Retinal pigment epithelial cell (primary cell): ENCODE measurements at places on chromosomes 5 and 9.

DNA sequence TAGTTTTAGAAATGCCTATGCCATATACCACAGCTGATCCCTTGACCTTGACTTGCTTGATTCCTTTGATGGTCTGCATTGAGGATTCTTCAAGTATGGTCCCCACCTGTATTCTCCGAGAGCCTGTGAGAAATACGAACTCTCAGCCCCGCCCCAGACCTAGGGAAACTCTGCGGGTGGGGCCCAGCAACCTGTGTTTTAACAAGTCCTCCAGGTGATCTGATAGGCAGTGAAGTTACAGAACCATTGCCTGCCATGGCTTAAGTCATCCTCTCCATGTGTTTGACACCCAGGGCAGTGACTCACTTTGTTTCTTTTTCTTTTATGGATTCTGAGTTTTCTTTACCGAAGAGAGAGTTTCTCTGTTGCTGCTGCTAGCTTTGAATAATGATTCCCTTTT is 18.5 kb downstream of the FRMPD1 start:
- no peak for DNase-seq

DNA sequence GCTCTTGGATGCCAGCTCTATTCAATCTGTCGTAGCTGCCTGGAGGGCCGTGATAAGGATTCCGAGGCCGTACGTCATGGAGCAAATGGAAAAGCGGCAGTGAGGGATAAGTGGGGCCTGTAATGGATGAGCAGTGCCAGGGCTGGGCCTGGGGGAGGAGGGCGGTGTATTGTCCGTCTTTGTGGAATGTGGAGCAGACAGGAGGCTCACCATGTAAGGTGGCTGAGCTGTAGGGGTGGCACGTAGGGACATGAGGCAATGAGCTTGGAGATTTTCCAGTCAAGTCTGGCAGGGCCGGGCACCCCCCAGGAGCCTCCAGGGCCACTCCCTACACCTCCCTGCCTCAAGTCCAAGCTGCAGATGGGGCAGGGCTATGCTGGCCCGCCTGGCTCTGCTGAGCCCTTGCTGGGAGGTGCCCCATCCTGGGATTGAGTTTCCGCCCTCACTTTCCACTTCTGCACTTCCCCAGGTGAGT is 29.2 kb downstream of the NCS1 start:
- no peak for DNase-seq

DNA sequence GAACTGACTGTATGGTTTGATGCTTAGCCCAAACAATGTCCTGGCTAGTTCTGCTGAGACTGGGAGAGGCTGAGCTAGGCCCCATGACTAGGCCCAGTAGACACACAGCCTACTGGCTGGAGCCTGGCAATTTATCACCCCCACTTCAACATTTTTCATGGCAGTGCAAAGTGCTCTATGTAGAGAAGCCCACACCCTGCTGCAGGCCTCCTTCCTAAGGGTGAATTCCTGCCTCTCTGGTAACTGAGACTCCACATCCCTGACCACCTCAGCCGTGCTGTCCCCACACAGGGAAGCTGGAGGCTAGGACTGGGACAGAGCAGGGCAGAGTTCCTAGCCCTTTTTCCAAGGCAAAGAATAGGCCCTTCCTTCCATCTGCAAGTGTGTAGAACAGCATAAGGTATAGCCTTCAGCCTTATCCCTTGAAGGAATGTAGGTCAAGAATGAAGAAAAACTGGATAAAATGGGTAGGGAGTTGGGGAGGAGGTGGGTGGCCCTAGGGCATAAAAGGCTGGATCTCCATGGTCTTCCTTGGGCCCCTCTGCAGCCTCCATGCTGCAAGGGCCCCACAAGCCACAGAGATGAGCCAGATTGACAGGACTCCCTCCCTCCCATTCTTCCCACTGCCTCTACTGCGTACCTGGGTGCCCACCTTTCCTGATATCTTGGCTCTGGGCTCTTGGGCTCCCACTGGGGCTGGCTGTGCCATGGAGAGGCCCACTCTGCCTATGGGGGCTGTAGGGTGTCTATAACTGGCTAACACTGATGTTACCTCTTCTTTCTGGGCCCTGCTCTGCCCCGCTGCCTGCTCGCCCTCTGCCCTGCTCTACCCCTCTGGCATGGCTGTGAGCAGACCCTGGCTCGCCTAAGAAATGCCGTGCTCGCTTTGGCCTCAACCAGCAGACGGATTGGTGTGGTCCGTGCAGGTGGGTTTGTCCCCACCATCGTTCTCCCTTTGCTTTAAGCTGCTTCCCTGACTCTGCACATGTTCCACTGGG is 29.8 kb downstream of the TCF7 start:
- no peak for DNase-seq

- no peak for DNase-seq
These were observed 148.3 kb downstream of the ESM1 start for GRCh38 chr5:54837093-54837492.

DNA sequence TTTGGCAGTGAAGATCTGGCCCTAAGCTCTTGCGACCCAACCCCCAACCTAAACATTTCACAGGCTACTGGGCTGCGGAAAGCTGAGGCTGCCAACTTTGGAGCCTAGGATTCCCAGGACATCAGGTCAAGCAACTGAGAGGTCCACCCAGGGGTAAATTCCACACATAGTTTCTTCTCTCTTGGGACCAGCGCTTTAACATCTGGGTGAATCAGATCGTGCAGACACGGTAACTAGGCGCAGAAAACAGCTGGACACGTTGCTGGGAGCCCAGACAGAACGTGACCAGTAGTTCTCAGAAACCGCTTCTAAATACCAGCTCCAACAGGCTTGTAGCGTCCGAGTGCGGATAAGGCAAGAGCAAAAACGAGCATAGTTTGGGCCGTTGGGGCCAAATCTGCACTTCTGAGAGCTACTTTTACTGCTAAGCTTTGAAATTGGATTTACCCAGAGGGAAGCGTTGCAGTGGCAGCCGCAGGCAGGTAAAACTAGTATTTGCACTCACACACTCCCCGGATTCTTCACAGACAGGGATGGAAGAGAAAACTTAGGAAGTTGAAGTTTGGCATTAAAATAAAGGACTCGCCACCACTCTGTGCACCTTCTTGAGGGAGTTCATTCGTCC is 11.8 kb downstream of the ITGA1 start:
- DNase-seq: no peak
